ENCODE measurements at places on chromosomes 12 and 14.

DNA sequence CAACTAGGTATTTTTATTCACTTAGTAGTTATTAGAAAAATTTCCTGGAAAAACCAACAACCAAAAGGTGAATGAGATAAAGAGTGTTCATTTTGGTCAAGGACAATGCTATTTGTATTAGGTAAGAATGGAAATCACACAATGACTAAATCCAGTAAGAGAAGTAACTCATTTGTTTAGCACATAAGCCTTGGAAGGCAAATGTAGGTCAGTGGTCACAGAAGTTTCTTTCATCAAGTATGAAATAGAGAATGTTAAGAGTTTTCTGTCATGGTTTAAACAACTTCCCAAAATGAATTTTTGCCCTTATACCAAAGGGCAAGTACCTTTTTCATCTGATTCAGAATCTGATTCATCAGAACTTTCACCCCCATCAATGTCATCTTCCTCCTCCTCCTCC, 101.7 kb downstream of the KIF21A start:
- no peak overlapping the region for H3K27ac ChIP-seq
- H3K27me3 ChIP-seq, result no peaks in the 10 kb centered on the region
- H3K4me3 ChIP-seq, result no peak overlapping the region
- no peak for DNase-seq
- peaks cover 10% of the 10 kb centered on the region for H3K36me3 ChIP-seq

DNA sequence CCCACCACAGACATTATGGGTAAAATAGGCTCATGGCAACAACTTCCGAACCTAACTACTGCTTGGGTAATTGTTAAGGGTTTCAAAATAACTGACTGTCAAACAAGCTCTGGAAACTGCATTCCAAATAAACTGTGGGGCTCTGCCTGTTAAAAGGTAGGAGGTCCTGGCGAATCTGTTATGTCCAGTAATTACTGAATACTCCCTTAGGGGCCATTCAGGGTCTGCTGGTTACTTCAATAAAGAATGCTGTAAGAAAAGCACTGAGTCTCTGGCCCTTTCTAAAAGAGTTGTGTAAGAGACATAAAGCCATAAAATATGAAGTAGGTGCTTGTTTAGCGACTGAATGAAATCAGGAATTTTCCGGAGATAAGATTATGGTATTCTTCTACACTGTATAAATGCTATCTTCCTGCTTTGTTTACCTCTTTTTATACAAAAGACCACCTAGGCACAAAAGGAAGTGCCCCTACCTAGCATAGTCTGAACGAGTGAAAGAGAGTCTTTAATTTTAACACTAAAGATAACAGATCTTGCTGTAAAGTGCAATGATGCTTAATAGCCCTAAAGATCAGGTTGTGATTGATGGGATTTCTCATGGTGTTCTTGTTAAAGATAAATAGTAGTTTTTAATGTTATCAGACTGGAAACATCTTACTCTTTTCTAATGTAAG, 127.8 kb downstream of the FBXL14 start:
- DNase-seq, result no peak
- peak overlapping the region; percentile 34 for H3K4me3 ChIP-seq
- peaks cover 30% of the 10 kb centered on the region for H3K4me1 ChIP-seq
- peaks cover 9% of the 10 kb centered on the region for H3K27me3 ChIP-seq
- peaks cover 56% of the 10 kb centered on the region for H3K36me3 ChIP-seq

- no peak overlapping the region for H3K27ac ChIP-seq
- H3K4me1 ChIP-seq, result peaks cover 5% of the 10 kb centered on the region
Observed at GRCh38 chr12:39846971-39847650, 227.5 kb upstream of the ABCD2 start.

DNA sequence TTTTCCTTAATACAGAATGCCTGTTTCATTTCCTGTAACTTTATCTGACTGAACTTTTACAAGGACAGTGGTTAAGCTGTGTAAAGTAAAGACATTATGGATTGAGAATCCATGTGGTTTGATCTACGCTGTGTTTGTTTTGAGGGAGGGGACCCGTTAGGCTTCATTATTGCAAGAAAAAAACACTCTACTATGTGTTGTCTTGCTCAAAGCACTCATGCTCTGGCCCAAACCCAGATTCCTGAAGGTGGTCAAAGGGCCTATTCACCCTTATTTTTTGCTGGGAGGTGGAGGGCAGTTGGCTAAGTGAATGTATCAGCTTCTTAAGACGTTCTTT, 11.9 kb downstream of the RNF10 start:
- H3K27me3 ChIP-seq, result no peaks in the 10 kb centered on the region
- H3K36me3 ChIP-seq, result peaks cover 11% of the 10 kb centered on the region
- DNase-seq, result no peak
- peaks cover 6% of the 10 kb centered on the region for H3K4me1 ChIP-seq
- H3K27ac ChIP-seq, result no peak overlapping the region
- H3K4me3 ChIP-seq, result no peak overlapping the region
